Activated naive CD8-positive, alpha-beta T cell treated with anti-CD3 and anti-CD28 coated beads for 36 hours (primary cell): ENCODE measurements at places on chromosomes 11 and 22. TPM values are rescaled to one million over a fixed set of nuclear protein-coding genes. Genes with fewer than 3 reads are reported as not detected.

DNA sequence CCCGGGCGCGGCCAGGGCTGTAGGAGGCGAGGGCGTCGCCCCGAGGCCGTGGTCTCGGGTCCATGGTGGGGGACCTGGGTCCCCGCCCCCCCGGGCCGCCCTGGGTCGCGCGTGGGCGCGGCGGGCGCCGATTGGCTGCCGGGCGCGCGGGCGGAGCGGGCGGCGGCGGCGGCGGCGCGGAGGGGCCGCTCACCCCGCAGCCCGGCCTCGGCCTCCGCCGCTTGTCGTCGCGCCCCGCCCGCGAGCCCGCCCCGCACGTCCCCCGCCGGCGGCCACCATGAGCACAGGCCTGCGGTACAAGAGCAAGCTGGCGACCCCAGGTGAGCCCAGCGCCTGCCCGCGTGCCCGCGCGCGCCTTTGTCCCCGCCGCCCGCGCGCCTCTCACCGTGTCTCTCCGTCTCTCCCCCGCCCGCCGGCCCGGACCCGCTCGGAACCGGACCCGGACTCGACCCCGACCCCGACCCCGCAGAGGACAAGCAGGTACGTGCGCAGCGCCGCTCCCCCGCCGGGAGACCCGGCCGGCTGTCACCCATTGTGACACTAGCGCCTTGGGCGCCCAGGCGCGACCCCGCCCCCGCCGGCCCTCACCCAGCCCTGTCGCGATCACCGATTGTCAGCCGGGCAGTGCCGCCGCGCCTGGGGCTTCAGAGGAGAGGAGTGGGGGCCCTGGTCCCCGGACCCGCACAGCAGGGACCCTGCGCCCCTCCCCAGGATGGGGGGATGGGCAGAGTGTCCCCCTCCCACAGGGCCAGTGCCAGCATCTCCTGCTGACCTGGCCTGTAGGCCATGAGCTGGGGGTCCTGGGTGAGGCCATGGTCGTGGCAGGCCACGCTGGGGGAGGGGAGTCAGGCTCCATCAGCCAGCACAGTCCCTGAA lies at the start of gene SEPTIN5:
Gene SEPTIN5 (plus strand): TSS at position 192 of the 876 bp plus-strand sequence. CDS start 86 bp downstream, at position 278.
- H3K36me3 ChIP-seq: no peaks in the 10 kb centered on the region
- DNase-seq: no peak
- H3K27ac ChIP-seq: no peak within 1 kb of the TSS
- H3K4me3 ChIP-seq: peak within 1 kb of the TSS; percentile 61
- H3K4me1 ChIP-seq: peaks cover 8% of the 10 kb centered on the region

DNA sequence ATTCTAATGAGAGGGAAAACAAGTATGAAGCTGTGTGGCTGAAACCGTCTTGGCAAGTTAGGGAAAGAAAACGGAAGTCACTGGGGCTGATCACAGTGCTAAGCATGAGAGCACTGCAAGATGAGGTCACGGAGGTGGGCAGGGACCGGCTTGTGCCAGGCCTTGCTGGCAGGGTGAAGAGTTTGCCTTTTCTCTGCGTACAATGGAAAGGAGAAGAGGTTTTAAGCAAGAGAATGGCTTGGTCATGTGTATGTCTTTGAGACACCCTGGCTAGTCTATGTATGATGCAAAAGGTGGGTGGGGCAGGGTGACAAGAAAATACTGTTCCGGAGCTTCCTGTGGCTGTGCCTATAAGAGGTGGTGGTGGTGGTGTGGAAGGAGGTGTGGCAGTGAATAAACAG lies 567.9 kb downstream of the NTM start:
- H3K27ac ChIP-seq: no peak overlapping the region
- H3K27me3 ChIP-seq: no peaks in the 10 kb centered on the region
- no peak overlapping the region for H3K4me3 ChIP-seq
- DNase-seq: no peak

GRCh38 chr22:37748659-37749058 lies 51.8 kb downstream of the TRIOBP start:
- no peak for DNase-seq
- no peaks in the 10 kb centered on the region for H3K27me3 ChIP-seq
- H3K4me1 ChIP-seq: peaks cover 19% of the 10 kb centered on the region
- no peak overlapping the region for H3K27ac ChIP-seq
- H3K36me3 ChIP-seq: peaks cover 4% of the 10 kb centered on the region

The MRGPRX4 gene
- total RNA-seq: not detected

DNA sequence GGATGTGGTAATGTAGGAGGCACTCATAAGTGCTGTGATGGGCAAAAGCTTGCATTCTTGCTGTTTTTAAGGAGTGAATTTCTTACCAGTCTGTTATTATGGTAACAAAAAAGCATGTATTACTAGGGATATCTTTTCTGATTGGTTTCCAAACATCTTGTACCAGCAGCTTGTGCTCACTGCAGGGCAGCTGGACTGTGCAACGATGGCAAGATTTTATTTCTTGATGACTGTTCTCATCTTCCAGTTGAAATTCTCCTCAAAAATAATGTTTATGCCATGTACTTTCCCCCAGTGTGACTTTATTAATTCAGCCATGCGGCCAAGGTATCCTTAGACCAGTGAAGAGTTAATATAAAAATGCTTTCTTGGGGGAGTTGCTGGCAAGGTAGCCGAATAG lies 35.4 kb downstream of the EMSY start:
- H3K36me3 ChIP-seq: peaks cover 59% of the 10 kb centered on the region
- peaks cover 9% of the 10 kb centered on the region for H3K4me1 ChIP-seq
- DNase-seq: no peak
- no peak overlapping the region for H3K27ac ChIP-seq

The TSG101 gene
- 46.4 TPM for total RNA-seq
